NCI-H187 treated with DMSO at 0.1 percent for 48 hours (cell line): ENCODE measurements at places on chromosomes 6 and 20.
A peak's percentile ranks its signal among the peaks of the same experiment; 100 is the strongest.

DNA sequence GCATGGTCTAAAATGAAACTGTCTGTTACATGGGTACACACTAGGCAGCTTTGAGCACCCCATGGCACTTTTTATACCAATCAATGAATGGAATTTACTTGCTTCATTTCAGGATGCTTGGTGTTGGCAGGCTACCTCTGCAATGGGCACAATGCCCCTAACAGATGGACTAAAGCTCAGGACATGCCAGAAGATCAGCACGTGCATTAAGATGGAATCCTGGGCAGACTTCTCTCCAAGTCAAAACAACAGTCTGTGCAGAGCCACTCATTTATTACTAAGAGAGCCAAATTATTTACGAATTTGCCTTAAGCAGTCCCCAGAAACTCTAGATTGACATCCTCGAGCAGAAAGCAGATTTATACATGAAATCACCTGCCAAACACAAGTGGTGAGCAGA lies 55.8 kb upstream of the SCML4 start:
- no peak for DNase-seq

- no peak for DNase-seq
Measured at GRCh38 chr6:157047951-157048350, 270.8 kb downstream of the ARID1B start.

DNA sequence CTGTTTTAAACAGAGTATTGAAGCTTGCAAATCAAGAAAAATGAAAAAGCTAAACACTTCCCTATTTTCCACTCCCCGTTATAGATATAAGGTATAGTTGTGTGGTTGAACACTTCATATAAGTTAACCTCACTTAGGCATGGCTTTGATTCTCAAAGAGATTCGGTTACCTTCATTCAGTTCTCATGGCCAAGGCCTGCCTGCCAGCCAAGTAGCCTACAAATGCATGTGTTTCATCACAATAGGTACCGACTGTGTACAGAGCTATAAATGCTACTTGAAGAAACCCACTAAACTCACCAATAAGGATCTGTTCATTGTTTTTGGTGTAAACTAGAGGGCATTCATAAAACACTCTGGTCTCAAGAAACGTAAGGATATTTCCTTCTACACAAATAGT lies 27.8 kb downstream of the PM20D2 start:
- no peak for DNase-seq

DNA sequence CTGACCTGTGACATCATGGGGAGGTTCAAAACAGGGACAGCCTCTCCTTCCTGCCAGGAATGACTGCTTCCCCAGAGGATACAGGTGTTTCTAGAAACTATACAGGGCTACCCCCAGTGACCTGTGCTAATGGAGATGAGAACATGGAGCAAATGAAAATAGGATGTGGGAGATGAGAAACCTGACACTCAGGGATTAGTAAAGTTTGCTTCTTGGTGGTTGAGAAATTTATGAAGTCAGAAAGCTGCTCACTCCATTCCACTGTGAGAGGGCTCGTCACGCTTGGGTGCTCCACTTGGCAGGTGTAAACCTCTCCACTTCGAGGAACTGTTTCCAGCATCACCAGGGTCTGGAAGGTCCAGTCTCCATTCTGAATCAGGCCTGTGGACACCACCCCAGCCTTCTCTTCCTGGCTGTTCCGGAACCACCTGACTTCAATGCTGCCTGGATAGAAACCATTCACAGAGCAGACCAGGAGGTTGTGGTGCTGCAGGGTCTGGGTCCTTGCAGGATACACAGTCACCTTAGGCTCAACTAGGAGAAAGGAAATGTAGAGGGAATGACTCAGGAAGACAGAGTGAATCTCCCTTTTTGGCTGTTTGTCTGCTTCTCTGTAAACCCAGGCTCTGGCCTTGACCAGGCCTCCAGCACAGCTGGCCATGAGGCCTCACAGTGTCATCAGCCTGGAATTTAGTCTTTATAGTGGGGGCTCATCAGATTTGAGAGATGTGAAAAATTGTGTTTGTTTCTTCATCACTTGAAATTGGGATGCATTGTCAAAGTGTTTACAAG lies 10.8 kb downstream of the HLA-DRB5 start:
- peak; percentile 32 for DNase-seq

DNA sequence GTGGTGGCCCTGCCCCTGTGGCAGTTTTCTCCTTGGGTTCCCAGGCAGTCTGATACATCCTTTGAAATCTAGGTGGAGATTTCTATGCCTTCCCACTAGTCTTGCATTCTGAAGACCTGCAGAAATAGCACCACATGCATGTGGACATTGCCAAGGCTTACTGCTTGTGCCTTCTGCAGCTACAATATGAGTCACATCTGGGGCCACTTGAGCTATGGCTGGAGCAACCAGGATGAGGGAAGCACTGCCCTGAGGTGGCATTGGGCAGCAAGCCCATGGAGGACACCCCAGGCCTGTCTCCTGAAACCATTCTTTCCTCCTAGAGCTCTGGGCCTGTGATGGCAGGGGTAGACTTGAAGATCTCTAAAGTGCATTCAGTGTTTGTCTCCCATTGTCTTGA lies 15.7 kb upstream of the HLA-DQB2 start:
- DNase-seq, result no peak
